Occipital lobe (tissue), 3 donors: ENCODE measurements at places on chromosomes 13 and 19. TPM values are rescaled to one million over a fixed set of nuclear protein-coding genes. Genes with fewer than 3 reads are reported as not detected.

- no peak for DNase-seq
Observed at GRCh38 chr19:11382898-11383705, 1.0 kb downstream of the EPOR start.

PTGER1 gene
- not detected for total RNA-seq

FGF9 gene
- 16.1 TPM for total RNA-seq

TEX29 gene
- total RNA-seq = not detected

ARHGAP45 gene
- 1.7 TPM for total RNA-seq

CD37 gene
- total RNA-seq = 1.1 TPM

DNA sequence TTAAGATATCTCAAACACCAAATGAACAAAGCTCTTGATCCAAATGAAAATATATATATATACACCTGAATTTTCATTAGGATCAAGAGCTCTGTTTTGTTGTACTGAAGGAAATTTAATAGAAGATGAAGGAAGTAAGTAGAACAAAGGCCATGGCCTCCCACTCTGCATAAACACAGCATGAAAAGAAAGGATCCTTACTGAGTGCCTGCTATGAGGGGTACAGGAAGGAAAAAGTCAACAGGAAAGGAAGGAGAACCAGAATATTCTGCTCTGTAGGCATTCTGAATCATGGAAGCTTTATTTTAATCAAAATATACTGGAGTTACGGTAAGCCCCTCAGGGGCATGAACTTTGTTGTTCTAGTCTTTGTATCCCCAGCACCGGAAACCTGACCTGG is 22.1 kb downstream of the TMTC4 start:
- DNase-seq = no peak

DNA sequence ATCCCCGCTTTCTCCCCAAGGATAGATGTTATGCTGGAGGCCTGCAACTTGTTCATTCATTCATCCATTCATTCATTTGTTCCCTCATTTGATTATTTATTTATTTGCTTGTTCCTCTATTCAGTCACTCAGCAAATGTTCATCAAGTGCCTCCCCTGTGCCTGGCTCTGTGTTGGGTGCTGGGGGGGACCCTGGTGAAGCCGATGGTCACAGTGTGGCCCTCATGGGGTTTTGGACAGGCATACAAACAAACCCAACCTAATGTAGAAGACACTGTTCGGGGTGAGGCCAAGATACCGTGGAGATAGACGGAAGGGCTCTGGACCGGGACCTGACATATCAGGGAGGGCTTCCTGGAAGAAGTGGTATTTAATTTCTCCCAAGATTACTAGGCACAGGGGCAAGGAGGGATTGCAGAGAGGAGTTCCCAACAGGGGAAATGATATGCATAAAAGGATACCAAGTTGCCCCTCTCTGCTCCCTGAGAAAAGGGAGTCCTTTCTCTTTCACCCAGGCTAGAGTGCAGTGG is 58.1 kb downstream of the ZNF536 start:
- no peak for DNase-seq

BRME1 gene
- 11.1 TPM for total RNA-seq

- DNase-seq = no peak
Observed at GRCh38 chr13:70432276-70432805, 324.1 kb upstream of the KLHL1 start.

- no peak for DNase-seq
Observed at GRCh38 chr13:29905845-29906244, 55.4 kb upstream of the UBL3 start.

DNA sequence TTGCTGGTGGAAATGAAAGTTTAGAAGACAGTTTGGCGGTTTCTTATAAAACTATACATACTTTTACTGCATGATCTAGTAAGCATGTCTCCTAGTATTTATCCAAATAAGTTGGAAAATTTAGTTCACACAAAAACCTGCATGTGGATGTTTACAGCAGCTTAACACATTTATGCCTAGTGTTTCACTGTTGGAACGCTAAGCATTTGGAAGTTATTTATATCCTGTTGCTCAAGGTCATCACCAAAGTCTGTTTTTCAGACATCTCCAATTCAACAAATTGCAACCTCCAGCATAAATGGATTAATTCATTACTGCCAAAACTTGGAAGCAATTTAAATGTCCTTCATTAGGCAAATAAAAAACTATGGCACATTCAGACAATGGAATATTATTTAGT is 461.8 kb downstream of the SUCLA2 start:
- DNase-seq = no peak
